ENCODE measurements at places on chromosomes 11 and 22. TPM values are rescaled to one million over a fixed set of nuclear protein-coding genes. Genes with fewer than 3 reads are reported as not detected.

The OR51I1 gene
- total RNA-seq, result not detected

The ABTB2 gene
- total RNA-seq, result 0.97 TPM

The HOATZ gene
- total RNA-seq, result 0.37 TPM

The OR56A1 gene
- not detected for total RNA-seq

The UCP3 gene
- 2.9 TPM for total RNA-seq

DNA sequence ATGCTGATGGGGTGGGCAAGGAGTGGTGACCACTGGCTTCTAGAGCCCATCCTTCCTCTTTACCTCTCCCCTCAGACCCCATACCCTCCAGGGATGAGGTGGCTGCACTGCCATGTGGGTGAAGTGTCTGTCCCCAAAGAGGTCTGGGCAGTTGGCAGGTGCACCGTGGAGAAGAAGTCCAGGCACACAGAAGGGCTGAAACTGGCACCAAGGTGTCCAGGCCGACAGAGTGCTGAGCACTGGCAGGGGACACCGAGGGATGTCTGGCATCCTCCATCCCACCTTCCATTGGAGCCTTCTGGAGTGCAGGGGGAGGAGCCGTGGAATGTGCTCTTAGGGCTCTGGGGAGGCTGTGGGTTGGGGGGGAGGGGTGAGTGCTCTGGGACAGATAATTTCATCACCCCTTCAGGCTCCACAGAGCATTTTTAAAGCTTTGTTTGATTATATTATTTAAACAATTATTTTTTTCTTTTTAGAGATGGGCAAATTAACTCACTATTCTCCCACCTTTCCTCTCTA lies 37.9 kb downstream of the PKNOX2 start:
- no peak overlapping the region for H3K27ac ChIP-seq
- H3K4me3 ChIP-seq, result no peak overlapping the region
- H3K27me3 ChIP-seq, result peaks cover 10% of the 10 kb centered on the region
- no peaks in the 10 kb centered on the region for H3K36me3 ChIP-seq

DNA sequence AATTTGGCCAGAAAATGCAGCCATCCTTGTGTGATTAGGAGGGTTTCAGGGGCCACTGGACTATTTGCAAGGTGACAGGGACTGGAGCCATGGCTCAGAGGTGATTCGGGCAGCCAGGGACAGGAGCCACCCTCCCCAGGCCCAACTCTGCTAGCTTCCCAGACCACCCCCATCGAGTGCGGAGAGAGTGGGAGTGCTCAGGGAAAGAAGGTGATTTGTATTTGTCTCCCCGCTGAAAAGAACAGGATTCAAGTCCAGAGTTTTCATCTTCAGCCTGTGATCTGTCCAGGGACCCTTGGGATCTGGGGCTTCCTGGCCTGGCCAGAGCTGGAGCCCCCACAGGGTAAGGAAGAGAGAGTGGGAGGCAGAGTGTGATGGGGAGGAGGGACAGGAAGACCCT lies 22.4 kb upstream of the TEF start:
- no peaks in the 10 kb centered on the region for H3K27me3 ChIP-seq
- no peak for DNase-seq
- no peak overlapping the region for H3K4me3 ChIP-seq

DNA sequence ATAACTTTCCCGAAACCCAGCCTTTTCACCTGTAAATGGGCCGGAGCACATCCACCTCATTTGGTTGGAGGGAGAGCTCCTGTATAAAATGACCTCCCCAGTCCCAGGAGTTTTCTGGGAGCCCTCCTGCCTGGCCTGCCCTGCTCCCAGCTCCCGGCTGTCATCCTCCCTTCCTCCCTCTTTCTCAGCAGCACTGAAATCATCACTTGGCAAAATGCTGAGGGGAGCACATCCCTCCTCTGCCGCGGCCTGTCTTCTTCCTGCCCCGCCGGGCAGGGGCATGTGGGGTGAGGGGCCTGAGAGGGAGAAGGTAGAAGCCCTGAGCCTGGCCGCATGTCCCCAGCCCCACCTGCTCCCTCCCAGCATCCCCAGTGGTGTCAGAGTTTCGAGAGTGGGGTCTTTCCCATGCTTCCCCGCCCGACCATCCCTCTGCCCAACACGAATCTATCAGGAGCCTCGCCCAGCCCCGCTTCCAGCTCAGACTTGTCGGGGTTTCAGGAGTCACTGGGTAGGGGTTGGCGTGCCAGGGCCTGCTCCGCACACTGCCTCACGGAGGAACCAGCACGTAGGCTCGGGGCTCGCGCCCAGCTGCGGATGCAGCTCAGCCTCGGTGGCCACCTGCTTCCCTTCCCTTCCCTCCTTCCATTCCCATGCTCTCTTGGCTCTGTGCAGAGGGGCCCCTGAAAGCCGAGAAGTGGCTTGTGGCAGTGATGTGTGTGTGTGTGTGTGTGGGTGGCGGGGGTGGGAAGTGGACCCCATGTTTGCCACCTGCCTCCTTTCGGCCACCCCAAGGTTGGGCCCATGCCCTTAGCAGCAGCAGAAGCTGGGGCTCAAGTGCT lies 37.1 kb downstream of the NECTIN1 start:
- no peaks in the 10 kb centered on the region for H3K36me3 ChIP-seq
- DNase-seq, result no peak
- H3K4me3 ChIP-seq, result no peak overlapping the region
- H3K4me1 ChIP-seq, result peaks cover 33% of the 10 kb centered on the region
- peaks cover 10% of the 10 kb centered on the region for H3K27me3 ChIP-seq

DNA sequence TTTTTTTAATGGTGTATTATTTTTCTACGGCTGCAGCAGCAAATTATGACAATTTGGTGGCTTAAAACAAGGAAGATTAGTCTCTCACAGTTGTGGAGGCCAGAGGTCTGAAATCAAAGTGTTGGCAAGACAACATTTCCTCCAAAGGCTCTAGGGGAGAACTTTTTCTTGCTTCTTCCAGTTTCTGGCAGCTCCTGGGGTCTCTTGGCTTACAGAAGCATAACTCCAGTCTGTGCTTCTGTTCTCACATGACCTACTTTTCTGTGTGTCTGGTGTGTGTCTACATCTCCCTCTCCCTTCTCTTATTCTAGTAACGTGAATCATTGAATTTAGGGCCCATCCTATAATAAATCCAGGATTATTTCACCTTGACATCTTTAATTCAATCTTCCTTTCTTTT lies 551.9 kb upstream of the LUZP2 start:
- no peak overlapping the region for H3K27ac ChIP-seq
- H3K4me1 ChIP-seq, result no peaks in the 10 kb centered on the region
- H3K27me3 ChIP-seq, result no peaks in the 10 kb centered on the region
- no peak for DNase-seq
- H3K36me3 ChIP-seq, result no peaks in the 10 kb centered on the region
- no peak overlapping the region for H3K4me3 ChIP-seq

DNA sequence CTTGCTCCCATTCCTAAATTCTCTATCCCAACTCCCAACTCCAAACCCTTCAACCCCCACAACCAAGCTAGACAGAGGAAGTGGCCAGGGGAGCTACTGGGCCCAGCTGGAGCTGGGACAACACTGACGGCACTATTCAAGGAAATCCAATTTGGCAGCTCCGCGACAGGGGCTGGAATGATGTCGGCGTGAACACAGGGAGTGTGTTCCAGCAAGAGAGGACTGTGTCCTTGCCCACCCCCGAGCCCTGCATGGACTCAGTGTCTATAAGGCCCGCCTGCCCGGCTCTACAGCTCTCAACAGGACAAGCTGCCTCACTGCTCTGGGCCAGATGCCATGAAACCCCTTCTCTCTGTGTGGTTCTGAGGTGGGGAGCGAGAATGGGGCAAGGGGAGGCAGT lies 11.3 kb downstream of the PCSK7 start:
- DNase-seq, result no peak
- H3K4me1 ChIP-seq, result no peaks in the 10 kb centered on the region
- H3K27ac ChIP-seq, result no peak overlapping the region
- H3K4me3 ChIP-seq, result no peak overlapping the region
- H3K27me3 ChIP-seq, result no peaks in the 10 kb centered on the region
- peaks cover 73% of the 10 kb centered on the region for H3K36me3 ChIP-seq

DNA sequence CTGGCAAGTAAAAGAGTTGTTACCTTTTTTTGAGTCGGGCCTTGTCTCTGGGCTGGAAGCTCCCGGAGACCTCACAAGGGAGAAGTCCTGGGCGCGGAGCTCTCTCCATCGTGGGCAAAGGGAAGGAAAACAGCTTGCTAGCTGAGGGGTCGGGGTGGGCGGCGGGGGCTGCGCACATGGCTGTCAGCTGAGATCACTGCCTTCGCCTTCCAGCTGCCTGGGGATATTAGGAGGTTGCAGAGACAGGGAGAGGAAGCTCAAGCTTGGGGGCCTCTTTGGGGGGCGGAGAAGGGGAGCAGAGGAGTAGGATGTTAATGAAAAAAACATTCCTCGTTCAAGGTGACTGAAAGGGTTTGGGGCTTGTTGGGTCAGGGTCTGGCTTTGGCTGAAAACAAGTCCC lies 49.2 kb upstream of the ALX4 start:
- H3K4me3 ChIP-seq, result no peak overlapping the region
- H3K27me3 ChIP-seq, result peaks cover 2% of the 10 kb centered on the region
- no peak for DNase-seq
- H3K27ac ChIP-seq, result no peak overlapping the region
- H3K4me1 ChIP-seq, result no peaks in the 10 kb centered on the region
- no peaks in the 10 kb centered on the region for H3K36me3 ChIP-seq

GRCh38 chr11:20093775-20094174 lies 66.5 kb downstream of the DBX1 start:
- peaks cover 8% of the 10 kb centered on the region for H3K27me3 ChIP-seq
- no peaks in the 10 kb centered on the region for H3K36me3 ChIP-seq
- no peak overlapping the region for H3K27ac ChIP-seq
- no peak for DNase-seq
- no peak overlapping the region for H3K4me3 ChIP-seq

- H3K27me3 ChIP-seq, result peaks cover 33% of the 10 kb centered on the region
- no peak overlapping the region for H3K27ac ChIP-seq
- H3K4me3 ChIP-seq, result no peak overlapping the region
- no peaks in the 10 kb centered on the region for H3K4me1 ChIP-seq
- no peak for DNase-seq
Observed at GRCh38 chr11:62195945-62196344, 5.9 kb downstream of the SCGB1D1 start.

GRCh38 chr22:49783926-49784629 lies 43.6 kb downstream of the BRD1 start:
- H3K4me3 ChIP-seq, result no peak overlapping the region
- no peaks in the 10 kb centered on the region for H3K27me3 ChIP-seq
- peaks cover 45% of the 10 kb centered on the region for H3K4me1 ChIP-seq
- DNase-seq, result no peak

DNA sequence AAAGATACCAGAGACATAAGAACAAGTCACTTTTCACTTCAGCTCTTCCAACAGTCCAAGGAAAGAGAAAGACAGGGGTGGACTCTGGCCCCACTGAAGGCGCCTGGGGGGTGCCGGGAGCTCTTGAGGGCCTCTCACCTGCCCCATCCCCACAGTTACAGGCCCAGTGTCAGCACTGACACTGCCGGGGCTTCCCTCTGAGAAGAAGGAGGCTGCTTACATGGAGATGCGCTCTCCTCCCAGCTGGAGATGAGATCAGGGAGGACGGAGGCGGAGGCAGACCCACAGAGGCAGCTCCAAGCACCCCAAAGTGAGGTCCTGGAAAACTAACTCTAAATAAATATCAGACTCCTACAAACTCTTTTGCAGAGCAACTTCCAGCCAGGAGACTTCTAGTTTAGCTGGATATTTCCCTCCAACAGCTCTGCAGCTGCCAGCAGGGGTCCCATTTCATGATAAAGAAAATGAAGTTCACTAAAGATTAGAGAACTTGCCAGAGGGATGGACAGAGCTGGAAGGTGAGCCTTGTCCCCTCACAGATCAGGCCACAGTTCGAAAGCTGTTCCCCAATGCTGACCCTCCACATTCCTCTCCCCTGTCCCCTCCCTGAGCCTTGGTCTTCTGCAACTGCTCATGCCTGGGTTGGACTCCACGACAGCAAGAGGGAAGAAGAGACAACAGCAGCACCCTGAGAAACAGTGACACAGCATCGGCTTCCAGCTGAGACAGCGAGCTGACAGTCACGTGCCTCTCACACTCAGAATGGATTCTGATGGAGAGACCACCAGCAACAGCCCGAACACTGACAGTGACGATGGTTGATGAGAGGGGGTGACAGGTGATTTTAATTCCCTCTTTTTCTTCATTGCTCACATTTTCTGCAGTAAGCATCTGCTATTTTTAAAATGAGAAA lies 5.8 kb downstream of the CARS1 start:
- H3K4me1 ChIP-seq, result peaks cover 59% of the 10 kb centered on the region
- no peak overlapping the region for H3K4me3 ChIP-seq
- no peak for DNase-seq
- no peaks in the 10 kb centered on the region for H3K27me3 ChIP-seq

DNA sequence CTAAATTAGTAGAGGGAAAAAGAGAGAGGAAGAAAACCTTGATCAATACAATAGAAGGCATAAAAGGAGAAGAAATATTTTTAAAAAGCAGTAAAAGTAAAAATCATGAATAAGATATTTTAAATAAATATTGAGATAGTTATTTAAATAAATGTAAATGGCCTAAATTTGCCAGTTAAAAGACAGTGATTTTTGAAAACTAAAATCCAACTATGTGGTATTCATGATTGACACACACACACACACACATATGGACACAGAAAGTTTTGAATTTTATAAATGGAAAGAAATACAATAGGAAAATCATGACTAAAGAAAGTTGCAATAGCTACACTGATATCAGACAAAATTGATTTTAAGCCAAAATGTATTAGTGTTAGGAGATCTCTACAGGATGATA lies 313.1 kb downstream of the TBC1D22A start:
- no peak for DNase-seq
- H3K4me3 ChIP-seq, result no peak overlapping the region
- peaks cover 1% of the 10 kb centered on the region for H3K4me1 ChIP-seq
- H3K27me3 ChIP-seq, result no peaks in the 10 kb centered on the region
- H3K27ac ChIP-seq, result no peak overlapping the region

DNA sequence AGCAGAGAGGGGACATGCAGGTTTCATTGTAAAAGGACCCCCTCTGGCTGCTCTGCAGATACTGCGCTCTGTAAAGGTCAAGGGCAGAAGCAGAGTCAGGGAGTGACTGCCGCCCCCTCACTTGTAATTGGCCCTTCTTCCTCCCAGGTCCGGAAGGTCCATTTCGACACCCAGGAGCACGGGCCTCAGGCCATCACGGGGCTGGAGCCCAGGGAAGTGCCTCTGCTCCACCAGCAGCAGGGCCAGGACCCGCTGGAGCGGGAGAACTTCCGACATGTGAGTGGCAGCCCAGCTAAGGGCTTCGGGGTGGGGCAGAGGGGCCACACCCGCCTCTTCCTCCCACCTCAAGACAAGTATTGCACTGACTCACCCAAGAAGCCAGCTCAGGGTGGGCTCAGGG lies 24.0 kb upstream of the LRRC10B start:
- no peaks in the 10 kb centered on the region for H3K4me1 ChIP-seq
- no peak overlapping the region for H3K27ac ChIP-seq
- no peak for DNase-seq
- no peaks in the 10 kb centered on the region for H3K27me3 ChIP-seq
- H3K4me3 ChIP-seq, result no peak overlapping the region

DNA sequence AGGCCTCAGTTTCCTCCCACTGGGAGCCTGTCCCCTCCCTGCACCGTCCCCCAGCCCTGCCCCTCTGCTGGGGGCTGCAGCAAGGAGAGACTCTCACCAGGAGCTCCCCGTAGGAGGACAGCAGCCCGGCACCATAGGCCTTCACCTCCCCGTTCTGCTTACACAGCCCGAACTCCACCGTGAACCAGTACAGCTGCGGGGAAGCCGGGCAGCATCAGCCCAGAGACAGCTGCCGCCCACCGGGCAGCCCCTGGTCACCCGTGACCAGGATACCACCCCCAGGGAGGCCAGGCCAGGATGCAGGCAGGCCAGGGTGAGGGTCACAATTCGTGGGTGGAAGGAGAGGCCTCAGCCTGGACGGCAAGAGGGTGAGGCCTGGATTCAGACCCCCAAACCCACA lies 4.6 kb upstream of the INS start:
- DNase-seq, result no peak
- no peaks in the 10 kb centered on the region for H3K27me3 ChIP-seq
- H3K4me3 ChIP-seq, result no peak overlapping the region
- H3K4me1 ChIP-seq, result no peaks in the 10 kb centered on the region

Data from activated CD8-positive, alpha-beta T cell treated with anti-CD3 and anti-CD28 coated beads, Interleukin-2, amount 10 ng/mL, durations not matched to agents 7 days and 5 days (primary cell).